ENCODE measurements at places on chromosomes 2 and 18.

DNA sequence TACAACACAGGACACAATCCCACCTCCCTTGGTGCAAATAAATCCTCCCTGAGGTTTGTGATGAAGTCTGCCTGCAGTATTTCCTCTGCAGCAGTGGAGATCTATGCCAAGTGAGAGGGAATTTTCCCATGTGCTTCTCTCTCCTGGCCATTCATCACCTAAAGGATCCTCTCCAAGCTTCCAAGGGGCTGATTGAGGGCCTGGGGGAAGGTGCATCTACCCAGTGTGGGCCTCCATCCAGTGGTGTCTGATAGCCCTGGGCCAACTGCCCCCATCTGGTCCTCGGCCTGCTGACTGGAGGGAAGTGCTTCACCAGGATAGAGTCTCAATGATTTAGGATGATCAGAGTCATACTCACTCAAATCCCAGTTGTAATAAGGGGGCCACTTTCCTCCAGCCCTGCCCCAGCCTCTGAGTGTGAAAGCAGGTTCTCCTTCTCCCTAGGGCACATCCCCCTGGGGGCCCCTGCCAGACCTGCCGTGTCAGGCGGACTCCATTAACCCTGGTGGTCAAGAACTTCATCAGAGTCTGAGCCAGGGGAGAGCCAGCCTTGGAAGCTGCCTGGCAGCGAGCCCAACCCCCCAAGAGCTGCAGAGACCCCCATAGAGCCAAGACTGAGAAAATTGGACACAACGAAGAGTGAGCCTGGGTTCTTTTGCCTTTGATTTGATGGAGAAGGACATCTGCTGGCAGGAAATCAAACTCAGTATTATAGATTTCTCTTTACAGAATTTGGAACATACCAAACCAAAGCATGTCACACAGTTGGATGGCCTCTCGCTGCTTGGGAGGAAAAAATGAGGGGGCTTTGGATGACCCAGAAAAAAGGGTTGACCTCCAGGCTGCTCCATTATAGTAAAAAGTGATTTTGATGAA is 509.6 kb downstream of the CMPK2 start:
- DNase-seq = no peak

DNA sequence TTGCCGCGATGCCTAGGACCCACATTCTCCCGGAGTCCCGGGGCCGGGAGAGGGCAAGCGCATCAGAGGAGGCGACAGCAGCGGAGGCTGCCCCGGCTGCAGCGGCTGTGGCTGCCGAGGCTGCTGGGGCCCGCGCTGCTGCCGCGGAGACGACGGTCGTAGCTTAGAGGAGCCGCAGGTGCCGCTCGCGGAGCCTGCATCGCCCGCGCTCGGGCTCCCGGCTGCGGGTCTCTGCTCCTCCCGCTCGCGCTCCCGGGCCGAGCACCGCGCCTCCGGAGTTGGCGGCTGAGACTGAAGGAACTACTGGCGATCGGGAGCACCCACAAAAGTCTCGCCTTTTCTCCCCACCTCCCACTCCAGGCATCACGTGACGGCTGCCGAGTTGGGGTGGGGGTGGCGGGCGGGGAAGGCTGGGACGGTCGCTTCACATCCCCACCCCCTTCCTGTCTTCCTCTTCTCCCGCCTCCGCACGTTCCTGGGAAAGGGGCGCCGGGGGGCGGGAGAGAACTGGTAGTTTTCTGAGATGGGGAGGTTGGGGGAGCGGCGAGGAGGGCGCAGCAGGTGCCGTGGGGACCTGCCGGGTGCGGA is at the start of gene LYPD1:
Gene LYPD1 (minus strand): TSS at position 298 of the 588 bp plus-strand sequence. CDS start 273 bp downstream, at position 25.
- DNase-seq = no peak

- DNase-seq = no peak
Measured at GRCh38 chr2:28666496-28667184, 85.0 kb upstream of the PPP1CB start.

GRCh38 chr2:218043701-218044109 is 25.3 kb upstream of the RUFY4 start:
- DNase-seq = no peak

- DNase-seq = no peak
Measured at GRCh38 chr2:157367704-157368103, 42.1 kb upstream of the ERMN start.

DNA sequence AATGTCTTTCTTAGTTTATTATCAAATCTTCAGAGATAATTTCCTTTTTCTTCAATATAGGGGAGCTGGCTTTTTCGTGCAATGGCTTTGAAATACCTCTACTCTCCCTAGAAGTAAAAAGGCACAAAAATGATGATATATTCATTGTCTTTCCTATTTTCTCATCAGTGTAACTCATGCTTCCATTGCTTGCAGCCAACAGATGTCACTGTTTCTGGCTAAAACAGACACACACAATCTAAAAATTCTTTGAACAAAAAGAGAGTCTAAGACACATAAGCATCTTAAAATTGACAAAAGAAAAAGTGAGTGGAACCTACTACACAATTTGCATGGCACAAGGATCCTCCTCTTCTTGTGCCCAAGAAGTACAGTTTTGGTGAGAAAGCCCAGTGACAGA is 448.7 kb upstream of the VRK2 start:
- no peak for DNase-seq

GRCh38 chr2:114175507-114175906 is 266.9 kb upstream of the DPP10 start:
- DNase-seq = no peak

- no peak for DNase-seq
Measured at GRCh38 chr2:126797622-126798275, 100.9 kb upstream of the TEX51 start.

GRCh38 chr2:113273027-113273551 is 5.6 kb downstream of the PAX8 start:
- DNase-seq = peak; percentile 30

DNA sequence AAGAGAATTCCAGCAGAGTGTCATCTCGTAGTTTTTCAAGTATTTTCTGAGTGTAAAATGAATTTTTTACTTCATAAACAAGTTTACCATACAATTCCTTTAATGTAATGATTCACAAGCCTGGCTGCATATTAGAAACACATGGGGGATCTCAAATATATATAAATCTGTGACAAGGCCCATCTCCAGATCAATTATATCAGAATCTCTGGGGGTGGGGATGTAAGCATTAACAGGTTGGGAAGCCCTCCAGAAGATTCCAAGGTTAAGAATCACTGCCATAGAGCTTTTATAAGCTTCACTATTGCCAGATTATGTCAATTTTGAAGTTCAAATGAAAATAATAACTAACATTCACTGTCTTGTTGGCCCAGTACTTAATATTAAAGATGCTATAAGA is 111.2 kb downstream of the BAZ2B start:
- DNase-seq = no peak

- no peak for DNase-seq
Measured at GRCh38 chr2:225381609-225382008, 17.9 kb upstream of the NYAP2 start.

DNA sequence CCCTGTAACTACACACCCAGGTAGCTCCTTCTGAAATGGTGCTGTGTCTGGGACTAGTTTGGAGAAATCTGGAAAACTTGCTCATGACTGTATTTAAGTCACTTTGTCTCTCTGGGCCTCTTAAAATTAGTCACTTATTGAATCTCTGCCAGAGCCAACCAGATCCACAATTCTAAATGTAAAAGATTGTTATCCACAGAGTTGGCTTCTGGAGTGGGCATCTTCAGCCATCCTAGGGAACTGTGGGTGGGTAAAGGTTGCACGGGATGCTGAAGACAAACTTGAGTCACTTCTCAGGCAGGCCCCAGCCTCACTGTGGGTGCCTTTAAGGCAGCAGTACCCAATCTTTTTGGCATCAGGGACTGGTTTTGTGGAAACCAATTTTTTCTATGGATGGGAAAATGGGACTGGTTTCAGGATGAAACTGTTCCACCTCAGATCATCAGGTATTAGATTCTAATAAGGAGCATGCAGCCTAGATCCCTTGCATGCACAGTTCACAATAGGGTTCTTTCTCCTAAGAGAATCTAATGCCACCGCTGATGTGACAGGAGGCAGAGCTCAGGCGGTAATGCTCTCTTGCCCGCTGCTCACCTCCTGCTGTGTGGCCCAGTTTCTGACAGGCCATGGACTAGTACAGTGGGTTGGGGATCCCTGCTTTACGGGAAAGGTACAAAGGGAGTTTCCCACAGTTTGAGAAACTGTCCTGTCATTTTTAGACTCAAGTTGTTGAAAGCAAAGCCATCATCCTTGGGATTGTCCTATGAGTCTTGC is 98.3 kb upstream of the SPRED2 start:
- DNase-seq = no peak

GRCh38 chr2:198441901-198442300 is 637.5 kb downstream of the PLCL1 start:
- no peak for DNase-seq

- DNase-seq = no peak
Measured at GRCh38 chr18:45727068-45727467, 3.1 kb downstream of the SLC14A1 start.

- no peak for DNase-seq
Measured at GRCh38 chr2:201465524-201465971, 14.0 kb downstream of the STRADB start.

DNA sequence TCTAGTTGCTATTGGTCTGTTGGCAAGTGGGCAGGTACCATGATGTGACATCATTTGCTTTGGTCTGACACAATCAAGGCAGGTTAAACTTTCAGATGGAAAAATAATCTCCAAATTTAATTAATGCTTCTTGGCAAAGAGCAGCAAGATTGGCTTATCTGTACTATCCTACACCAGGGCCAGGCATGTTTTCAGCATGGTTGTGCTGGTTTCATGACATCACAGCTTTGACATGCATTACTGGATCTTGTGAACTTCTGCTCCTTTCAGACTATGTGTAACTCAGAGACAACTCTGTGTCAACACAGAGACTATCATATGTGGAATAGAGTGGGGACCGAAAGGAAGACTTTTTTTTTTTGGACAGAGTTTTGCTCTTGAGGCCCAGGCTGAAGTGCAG is 520.5 kb downstream of the TDRD15 start:
- no peak for DNase-seq

DNA sequence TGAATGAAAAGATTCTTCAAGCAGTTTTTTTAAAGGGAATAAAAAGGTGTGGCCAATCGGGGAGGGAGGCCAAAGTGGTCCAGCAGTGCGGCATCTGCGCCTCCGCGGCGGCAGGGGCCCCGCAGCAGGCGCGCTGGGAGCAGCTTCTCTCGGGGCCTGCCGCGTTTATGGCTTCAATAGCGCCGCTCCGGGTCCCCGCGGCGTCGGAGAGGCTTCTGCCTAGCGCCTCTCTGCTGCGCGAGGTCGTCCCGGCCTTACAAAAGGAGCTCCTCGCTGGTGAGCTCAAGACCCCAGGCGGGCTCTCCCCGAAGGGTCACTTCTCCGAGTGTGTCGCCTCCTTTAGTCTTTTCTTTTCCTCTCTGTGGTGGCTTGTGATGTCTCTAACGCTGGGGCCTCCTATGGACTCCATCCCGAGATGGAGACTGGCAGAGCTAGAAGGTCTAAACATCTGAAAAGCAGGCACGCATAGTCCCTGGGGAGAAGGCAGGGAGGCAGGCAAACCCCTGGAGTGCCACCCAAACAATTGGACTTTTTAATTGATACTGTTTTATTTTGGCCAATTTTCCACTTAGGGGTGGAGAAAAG is 67.1 kb downstream of the SUMO1 start:
- DNase-seq = no peak

DNA sequence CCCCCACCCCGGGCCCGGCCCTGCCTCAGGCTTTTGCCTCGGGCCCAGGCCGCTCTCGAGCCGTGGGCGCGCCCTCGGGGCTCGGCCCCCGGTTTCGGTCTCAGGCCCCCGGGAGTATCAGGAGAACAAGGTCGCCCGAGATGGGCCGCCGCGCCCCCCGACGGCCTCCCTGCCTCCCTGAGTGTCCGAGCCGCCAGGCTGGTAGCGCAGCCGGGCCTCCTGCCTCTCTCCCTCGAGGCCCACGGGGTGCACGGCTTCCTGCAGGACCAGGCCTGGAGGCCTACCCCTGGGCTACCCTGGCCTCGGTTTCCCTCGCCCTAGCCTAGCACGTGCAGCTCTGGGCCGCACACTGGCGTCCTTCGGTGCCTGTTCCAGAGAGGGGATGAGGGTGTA is 8.4 kb downstream of the GBX2 start:
- no peak for DNase-seq

DNA sequence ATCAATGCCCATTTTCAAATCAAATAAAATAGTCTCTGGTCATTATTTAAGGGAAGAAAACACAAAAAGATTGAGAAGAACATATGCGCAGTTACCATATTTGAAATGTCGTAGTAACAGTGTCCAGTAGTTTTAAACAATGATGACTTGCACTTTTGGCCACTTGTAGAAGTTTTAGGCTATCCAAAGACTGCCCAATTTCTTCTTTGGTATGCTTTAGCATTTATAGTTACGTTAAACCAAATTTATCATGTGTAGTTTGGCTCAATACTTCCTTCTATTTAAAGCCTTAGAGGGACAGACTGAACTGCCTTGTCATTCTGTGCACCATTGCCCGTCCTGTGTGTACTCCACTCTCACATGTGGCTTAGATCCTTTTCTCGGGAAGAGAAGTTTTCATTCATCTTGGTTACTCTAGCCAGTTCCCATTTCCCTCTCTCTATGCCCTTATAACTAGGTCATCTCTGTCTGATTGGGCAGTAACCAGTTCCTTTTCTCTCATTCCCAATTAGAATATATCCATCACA is 84.8 kb upstream of the TTN start:
- DNase-seq = no peak

GRCh38 chr2:3427272-3427671 is 47.8 kb downstream of the TRAPPC12 start:
- DNase-seq = no peak

DNA sequence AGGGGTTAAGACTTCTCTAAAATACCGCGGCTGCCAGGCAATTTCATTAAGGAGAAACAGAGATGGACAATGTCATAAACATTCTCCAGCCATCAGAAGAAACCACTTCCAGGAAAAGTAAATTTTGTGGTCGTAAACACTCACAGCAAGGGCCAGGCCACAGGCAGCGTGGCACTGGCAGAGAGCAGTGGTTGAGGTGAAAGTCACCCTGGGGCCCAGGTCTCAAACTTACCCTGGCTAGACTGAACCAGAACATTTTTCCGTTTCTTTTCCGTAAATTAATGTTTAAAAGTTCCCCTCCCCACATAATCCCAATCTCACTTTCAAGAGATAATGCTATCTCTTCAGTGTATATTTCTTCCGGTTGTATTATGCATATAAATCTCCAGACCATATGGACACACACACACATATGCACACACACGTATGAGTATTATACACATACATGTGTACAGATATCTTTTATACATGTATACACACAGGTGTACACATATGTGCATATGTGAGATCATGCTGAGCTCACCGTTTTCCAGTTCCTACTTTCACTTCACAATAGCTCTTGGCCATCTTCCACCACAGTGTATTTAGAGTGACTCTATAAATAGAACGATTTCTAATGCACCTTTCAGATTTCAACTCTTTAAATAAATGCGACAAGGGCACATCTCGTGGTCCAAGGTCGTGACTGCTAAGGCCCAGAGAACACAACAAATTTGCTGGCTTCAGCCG is 90.1 kb downstream of the MALT1 start:
- DNase-seq = no peak

DNA sequence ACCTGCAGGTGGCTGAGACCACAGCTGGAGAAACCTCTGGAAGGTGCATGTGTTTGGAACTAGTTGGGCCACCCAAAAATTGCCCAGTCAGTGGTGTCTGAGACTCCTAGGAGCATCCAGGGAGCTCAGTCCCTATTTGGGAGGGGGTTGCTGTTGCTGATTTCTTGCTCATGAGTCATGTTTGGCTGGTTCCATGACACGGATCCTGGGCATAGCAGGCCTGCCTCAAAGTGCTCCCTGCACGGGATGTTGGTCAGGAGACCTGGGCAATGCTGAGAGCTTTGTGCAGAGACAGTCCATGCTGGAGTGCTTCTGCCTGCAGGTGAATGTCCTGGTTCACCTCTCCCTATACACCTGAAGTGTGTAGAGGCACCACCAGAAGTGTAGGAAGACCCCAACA is 194.2 kb downstream of the GLI2 start:
- no peak for DNase-seq
